ENCODE measurements at places on chromosomes 2 and 18. TPM values are rescaled to one million over a fixed set of nuclear protein-coding genes. Genes with fewer than 3 reads are reported as not detected.

The ABCG8 gene
- not detected for polyA plus RNA-seq

The ADGRF3 gene
- 0.02 TPM for polyA plus RNA-seq

The TRIM43 gene
- not detected for polyA plus RNA-seq

The FMNL2 gene
- 22.0 TPM for polyA plus RNA-seq

The FRZB gene
- polyA plus RNA-seq = 2.5 TPM

The VWC2L gene
- 0.04 TPM for polyA plus RNA-seq

The TXNL1 gene
- 133 TPM for polyA plus RNA-seq

The GALNT13 gene
- not detected for polyA plus RNA-seq

GRCh38 chr2:237593596-237594320, 3.2 kb upstream of the RAB17 start:
- no peak for DNase-seq

DNA sequence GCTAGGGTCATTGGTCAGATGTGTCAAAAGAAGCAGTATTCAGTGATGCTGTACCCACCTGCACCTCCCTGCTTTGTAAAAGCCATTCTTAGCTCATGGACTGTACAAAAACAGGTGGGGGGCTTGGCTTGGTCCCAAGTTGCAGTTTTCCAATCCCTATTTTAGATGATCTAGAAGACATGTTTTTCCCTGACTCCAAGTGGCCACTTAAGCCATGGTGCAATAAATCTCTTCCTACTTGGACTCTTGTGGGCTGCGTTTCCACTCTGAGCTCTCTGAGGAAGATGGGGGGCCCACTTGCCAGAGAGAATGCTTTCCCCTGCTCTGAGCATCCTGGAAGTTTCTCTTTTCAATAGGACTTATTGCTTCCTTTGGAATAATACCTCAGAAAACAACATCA, 57.0 kb upstream of the SPP2 start:
- DNase-seq = no peak

DNA sequence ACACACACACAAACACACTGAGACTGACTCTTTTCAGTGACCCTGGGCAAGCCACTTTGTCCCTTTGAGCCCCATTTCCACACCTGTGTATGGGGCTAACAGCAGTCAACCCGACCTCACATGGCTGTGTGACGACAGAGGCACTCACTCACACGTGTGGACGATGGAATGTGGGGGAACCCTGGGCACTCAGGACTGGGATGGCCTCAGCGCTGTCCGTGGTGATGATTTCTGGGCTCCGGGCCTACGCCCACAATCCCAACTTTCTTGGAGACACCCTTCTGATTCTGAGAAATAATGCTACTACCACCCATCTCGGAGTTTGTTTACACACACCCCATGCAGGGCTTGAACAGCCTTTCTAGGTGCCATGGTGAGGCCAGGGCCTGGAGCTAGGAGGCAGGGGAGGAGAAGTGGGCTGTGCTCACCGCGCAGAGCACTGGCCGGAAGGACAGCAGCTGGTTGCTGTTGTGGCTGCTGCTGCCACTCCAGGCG, 1.5 kb downstream of the CRYBA2 start:
- DNase-seq = no peak

- no peak for DNase-seq
Measured at GRCh38 chr2:53751728-53752127, 15.9 kb upstream of the CHAC2 start.

- no peak for DNase-seq
Measured at GRCh38 chr2:69214898-69215297, 172.1 kb downstream of the GFPT1 start.

DNA sequence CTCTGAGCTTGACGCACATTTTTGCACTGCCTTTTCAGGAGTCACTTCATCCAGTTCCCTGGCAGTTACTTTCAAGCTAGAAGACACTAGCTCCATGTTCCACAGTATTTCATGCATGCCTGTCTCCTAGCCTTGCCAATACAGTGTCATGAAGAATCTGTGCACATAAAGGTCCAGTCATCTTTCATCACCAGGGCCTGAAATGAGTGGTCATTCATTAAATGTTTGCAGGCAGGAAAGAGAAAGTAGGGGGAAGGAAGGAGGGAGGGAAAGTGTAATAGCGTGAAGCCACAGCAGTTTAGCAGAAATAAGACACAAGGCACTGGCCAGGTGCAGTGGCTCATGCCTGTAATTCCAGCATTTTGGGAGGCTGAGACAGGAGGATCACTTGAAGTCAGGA, 92.4 kb upstream of the COPS8 start:
- DNase-seq = no peak
